ENCODE measurements at places on chromosomes 5 and 9.

- no peak for DNase-seq
Observed at GRCh38 chr5:13731121-13731628, 213.3 kb downstream of the DNAH5 start.

- DNase-seq: no peak
Observed at GRCh38 chr5:143554187-143554717, 150.8 kb upstream of the NR3C1 start.

- no peak for DNase-seq
Observed at GRCh38 chr5:15080219-15080618, 208.6 kb upstream of the ANKH start.

DNA sequence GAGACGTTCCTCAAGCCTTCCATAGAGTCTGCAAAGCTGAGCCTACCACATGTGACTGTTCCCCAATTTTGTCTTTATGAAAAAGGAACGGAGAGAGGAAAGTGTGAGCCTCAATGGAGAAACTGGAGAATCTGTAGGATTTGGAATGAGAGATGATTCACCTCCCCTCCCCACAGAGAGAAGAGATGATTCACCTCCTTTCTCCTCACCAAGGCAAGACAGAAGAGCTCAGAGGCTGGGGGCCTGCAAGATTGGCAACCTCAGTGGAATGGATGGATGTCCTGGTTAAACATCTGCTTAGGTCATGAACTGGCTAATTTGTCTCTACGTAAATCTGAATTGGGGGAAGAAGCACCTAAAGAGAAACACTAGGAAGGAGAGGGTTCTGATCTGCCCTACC, 17.0 kb upstream of the MOCS2 start:
- no peak for DNase-seq

DNA sequence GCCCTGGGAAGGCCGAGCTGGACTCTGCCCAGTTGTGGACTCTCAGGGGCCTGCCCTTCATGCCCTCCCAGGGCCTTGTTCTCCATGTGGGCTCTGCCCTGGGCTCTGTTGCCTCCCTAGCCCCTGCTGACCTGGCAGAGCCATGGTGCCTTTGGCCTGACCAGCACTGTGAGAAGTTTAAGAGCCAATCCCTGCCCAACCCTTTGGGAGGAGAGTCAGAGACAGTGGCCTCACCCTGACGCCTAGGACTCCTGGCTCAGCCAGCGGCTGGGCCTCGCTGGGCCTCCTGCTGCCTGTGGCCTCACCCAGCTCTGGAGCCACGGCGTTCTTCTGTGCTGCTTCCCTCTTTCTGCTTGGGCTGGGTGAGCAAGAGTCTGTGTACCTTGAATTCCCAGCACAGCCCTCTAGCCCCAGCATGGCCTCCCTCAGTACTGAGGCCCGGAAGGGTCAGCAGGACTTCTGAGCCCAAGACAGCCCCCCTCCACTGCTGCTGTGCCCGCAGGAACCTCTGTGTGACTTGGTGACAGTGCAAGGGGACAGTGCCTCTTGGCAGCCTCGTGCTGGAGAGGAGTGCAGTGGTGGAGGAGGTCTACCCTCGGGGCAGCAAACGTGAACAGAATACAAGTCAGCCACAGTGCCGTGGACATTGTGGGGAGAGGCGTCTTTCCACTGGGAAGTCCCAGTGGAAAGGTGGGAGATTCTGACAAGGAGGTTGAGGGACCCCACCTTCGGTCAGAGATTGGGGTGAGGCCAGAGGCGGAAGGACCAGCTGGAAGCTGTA, 97.4 kb downstream of the CACNA1B start:
- DNase-seq: no peak

GRCh38 chr5:76385540-76385939, 17.5 kb upstream of the IQGAP2 start:
- DNase-seq: no peak

DNA sequence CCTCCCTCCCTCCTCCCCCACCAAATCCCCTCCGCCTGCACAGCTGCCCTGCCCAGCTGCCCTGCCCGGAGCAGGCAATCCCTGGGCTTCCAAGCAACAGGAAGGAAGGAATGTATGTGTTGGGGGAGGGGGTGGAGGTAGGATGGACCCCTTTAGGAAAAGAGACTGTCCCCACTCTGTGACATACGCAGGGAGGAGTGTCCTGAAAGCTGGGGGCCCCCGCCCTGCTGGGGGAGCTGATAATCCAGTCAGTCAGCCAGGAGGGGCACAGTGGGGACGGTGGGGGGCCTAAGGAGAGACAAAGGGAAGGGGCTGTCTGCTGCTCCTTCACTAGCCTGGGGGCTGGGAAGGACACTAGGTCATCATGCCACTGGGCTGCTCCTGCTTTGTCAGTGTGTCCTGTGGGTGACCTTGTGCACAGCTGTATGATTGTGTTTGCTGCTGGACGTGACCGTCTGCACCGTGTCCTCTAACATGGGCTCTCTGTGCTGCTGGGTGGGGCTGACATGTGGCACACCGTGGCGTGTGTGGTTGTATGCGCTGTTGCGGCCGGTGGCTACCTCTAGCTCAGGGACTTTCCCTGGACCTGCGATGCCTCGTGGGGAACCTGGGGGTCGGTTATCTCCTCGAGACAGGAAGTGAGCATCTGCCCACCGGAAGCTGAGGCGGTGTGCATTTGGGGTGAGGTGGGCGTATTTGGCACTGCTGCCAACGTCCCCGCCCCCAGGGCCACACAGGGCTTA, 3.0 kb downstream of the N4BP3 start:
- DNase-seq: no peak

DNA sequence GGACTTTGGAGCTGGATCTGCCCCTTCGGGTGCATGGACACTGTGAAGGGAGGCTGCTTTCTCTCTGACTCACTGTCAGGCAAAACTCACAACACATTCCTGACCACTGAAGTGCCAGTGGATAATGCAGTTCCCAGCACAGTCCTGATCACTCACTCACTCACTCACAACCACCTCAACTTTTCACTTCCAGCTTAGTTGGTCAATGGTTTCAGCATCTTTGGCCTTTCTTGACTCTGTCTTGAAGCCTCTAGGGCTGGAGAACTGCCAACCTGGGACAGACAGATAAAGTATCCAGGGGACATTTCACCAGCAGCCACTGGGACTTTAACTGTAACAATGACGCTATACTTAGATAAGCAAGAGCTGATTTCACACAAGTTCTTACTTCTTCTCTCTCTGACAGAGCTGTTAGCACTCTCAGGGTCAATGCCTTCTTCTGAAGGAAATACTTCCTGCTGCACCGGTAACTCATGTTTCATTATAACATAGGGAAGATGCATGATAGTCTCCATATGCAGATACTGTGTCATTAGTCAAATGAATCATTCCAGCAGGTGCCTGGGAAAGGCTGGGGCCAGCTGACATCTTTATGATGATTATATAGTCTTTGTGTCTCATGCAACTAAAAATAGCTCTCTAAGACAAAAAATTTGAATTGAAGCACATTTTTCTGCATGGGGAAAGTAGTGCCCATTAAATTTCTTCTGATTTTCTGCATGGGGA, 499.0 kb downstream of the SEMA5A start:
- DNase-seq: peak; percentile 13

DNA sequence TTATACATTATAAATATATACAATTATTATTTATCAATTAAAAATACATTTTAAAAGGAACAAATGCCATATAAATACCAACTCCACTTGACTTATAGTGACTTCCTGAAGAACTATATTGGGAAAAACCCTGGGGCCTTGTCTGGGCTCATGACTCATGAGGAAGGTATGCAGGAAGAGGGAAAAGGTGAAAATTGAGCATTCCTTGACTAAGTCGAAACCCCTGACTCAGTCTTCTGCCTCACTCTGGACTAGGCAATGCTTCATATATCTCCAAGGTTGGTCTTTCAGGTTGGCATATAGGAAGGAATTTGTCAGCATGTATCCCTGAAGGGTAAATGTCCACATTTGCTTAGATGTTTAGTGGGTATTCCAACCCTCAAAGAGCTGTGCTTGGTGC, 78.5 kb downstream of the SH3TC2 start:
- no peak for DNase-seq

GRCh38 chr5:179699616-179700237, 960 bp downstream of the CANX start:
- DNase-seq: no peak
